RWPE1 (cell line): ENCODE measurements at places on chromosomes 2 and 18.

DNA sequence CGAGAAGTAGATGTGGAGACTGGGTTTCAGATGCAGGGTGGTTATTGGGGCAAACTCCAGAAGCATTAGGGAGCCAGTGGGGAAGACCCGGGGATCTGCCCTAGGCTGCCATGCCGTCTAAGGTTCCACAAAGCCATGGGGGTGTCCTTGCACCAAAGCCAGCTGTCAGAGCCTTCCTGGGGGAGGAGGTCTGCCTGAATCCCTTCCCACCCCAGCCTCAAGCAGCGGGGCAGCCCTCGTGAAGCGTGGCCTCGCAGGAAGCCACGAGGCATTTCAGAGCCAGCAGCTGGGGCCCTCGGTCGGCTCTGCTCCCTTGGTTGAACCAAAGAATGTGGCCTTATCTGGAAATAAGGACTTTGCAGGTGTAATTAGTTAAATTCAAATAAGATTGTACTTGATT lies 51.2 kb upstream of the UBE2F start:
- no peak for DNase-seq

- no peak for DNase-seq
These were observed 32.3 kb upstream of the NEB start for GRCh38 chr2:151766437-151767153.

DNA sequence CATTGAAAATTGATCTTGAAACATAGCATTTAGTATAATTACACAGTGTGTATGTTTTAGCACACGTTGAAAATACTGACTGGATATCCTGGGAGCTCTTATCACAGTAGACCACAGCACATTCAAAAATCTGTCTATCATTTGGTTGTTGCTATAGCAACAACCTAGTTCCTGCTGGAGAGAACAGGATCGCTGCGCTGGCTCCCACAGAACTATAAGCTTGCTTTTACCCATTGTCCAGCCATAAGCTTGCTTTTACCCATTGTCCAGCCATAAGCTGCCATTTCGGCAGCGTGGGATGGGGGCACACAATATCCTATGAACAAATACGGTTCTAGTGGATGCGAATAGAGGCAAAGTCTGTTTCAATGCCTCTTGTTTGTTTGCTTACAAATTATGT lies 70.4 kb upstream of the ST6GAL2 start:
- no peak for DNase-seq

DNA sequence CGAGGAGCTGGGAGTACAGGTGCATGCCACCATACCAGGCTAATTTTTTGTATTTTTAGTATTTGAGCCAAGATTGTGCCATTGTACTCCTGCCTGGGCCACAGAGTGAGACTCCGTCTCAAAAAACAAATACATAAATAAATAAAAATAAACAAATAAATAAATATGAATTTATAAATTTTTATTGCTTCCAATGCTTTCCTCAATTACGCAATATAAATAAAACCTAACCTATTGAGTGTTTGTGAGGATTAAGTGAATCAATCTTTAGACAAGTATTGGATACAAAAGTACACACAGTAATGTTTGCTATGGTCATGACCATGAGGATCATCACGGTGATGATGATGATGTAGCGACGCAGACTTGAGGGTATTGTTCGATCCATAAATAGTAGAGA lies 257.4 kb downstream of the ASXL3 start:
- no peak for DNase-seq

DNA sequence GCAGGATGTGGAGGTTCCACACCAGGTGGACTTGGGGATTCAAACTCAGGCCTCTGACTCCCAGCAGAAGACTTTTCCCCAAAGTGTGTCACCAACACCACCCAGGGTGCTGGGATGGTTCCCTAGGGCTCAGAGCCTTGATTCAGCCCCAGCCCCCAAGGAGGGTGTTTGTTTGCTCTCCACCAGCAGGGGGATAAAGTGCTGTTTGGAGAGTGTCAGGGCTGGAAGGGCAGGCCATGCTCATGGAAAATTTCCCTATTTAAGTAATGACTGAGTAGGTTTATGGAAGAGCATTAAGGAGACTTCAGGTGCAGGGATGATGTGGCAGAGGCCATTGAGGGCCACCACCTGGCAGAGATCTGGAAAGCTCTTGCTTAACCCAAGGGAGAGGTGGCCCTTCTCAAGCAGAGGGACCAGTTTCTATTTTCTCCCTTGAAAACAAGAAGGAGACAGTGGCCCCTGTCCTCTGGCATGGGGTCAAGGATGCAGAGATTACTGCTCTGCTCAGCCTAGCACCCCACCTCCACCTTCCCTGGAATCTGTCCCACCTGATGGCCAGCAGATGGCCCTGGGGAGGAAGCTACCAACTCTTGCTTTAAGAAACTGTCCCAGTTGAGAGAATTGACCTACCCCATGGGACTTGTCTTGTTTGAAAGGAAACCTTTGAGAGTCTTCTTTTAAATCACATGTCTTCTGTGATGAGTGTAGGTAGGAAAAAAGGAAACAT lies 122.1 kb downstream of the ACOXL start:
- DNase-seq = peak; percentile 15

DNA sequence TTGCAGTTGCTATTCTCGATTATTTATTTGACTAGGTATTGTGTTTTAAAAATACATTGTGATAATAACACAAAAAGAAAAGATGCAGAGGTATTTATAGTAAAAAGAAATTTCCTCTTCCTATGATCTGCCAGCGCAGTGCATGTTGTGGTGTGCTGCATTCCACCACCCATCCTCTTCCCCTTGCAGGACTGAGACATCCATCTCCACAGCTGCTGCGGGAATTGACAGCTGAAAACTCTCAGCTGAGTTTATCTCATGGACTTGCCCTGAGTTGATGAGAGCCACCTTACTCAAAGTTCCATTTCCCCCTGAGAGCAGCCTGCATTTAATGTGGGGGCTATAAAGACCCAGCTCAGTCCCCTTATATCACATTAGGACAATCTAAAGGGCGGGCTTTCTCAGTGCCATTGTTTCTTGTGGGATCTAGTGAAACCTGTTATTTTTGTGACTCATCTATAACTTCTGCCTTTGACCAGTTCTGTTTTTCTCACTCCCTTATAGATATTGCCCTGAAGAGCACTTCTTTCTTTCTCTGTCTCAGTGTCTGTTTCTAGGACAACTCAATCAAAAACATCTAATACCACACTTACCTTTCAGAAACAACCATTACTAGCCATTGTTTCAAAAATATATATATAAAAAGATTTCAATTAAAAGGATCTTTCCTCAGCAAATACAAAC lies 698.5 kb downstream of the NR4A2 start:
- DNase-seq = no peak

GRCh38 chr18:78981989-78982620 lies 2.5 kb downstream of the SALL3 start:
- no peak for DNase-seq

GRCh38 chr2:173521450-173522192 lies 166.9 kb downstream of the CDCA7 start:
- DNase-seq = peak; percentile 68
